ENCODE measurements at places on chromosomes 7 and 10.

DNA sequence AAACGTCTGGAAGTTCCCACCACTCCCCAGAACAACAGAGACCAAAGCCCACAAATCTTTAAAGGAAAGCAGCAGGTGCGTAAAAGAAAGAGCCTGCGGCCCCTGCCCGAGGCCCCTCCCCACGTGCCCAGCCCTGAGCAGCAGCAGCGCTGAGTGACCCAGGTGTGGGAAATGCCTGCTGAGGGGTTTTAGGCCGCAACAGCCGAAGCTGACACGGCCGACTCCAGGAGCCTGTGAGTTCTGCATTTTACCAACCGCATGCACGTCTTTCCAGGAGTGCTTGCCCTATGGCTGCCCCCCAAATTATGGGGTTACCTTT, 1.6 kb upstream of the KNDC1 start:
- no peak for DNase-seq

- DNase-seq, result no peak
These were observed 24.3 kb downstream of the FAM20C start for GRCh38 chr7:216360-217300.

- DNase-seq, result no peak
These were observed 110.3 kb upstream of the ARID5B start for GRCh38 chr10:61791216-61791615.

DNA sequence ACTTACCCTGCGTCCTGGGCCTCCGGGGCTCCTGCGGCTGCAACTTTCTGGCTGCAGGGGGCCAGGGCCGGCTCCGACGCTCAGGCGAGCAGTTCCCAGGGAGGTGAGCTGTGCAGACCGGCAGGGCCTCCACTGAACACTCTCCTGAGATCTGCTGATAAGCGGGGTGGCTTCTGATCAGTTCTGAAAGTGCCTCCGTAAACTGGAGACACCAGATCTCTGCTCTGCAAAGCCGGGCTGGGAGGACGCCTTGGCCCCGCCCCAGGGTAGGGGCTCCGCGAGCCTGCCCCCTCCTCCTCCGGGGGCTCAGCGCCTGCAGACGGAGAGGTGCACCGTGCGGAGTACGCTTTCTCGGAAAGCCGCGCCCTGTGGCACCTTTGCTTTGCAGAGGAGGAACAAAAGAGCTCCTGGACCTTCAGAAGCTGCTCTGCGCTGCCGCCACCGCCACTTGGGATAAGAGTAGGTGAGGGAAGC, 141.3 kb upstream of the VKORC1L1 start:
- peak; percentile 47 for DNase-seq

GRCh38 chr7:151568956-151569940, 49.6 kb upstream of the RHEB start:
- no peak for DNase-seq

GRCh38 chr7:128231021-128231420, 10.1 kb upstream of the LEP start:
- no peak for DNase-seq

DNA sequence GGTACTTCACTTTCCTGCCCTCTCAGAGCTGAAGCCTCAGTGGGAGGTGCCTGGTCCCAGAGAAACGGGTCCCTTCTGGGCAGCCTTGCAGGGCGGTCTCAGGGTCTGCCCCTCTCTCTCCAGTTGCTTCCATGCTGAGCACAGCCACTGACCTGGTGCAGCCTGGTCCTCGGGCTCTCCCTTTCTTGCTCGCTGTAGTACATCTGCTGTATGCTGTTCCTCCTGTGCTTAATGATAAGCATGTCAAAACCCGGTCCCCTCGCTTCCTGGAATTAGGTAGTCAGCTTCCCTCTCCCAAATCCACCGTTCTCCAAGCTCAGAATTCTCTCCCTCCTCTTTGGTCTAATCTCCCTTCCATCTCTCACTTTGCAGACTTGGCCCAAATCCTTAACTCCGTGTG, 11.0 kb upstream of the HPS1 start:
- no peak for DNase-seq

GRCh38 chr7:151125846-151126481, 39.7 kb downstream of the AGAP3 start:
- no peak for DNase-seq

GRCh38 chr7:134438946-134439345, 20.0 kb downstream of the AKR1B1 start:
- no peak for DNase-seq

DNA sequence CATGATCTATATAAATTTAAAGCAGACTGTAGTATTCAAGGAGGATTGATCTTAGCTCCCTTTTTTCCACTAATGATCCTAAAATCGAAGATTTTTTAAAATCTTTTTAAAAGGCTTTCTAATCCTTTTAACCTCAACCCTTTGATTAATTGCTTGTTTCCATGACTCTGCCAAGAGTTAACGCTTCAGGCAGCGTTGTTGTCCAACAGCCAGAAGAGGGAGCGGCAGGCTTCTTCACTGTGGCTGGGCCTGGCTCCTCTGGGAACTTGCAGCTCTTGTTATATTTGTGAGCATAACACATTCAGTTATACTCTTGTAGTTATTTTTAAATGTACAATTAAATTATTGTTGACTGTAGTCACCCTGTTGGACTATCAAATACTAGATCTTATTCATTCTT, 26.3 kb downstream of the CRCP start:
- no peak for DNase-seq

GRCh38 chr10:103850572-103850895, 4.8 kb downstream of the SH3PXD2A start:
- no peak for DNase-seq

DNA sequence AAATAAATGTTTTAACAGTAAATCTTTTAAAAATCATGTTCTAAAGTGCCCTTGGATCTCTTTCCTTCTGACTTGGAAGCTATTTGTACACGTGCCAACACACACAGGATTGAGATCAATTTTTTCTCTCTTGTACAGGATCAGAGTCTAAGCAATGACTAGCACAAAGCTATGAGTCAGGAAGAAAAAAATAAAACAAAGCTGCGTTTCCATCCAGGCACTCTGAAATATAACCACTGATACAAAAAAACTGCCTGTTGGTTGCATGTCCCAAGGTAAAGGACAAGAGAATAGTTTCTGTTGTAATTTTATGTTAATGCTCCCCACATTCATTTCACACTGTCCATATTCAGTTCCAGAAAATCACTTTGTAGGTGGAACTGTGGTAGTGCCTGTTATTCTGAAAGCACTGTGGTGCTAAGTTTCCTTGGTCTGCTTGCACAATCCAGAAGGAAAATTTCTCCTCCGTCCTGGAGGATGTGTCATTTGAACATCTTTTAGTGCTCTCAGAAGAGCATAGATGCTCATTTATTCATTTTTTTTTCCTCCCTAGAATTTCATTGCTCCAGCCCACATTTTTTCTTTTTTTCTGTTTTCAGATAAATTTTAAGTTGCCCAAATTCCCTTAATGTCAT, 113.4 kb downstream of the PLXDC2 start:
- no peak for DNase-seq

DNA sequence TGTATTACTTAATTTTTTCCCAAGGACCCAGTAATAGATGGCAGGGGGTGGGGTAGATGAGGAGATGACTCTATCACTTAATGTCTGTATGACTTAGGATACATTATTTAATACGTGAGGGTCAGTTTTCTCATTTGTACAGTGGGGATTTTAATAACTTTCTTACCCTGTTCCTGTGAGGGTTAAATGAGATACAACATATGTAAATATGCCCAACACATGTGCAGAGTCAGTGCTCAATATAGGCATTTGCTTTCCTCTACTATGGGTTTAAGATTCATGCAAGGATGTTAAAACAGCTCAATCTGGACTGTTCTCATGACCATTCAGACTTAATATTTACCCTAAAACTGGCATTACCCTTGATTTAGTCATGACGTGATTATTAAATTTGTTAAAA, 31.2 kb downstream of the ST7 start:
- DNase-seq, result no peak

DNA sequence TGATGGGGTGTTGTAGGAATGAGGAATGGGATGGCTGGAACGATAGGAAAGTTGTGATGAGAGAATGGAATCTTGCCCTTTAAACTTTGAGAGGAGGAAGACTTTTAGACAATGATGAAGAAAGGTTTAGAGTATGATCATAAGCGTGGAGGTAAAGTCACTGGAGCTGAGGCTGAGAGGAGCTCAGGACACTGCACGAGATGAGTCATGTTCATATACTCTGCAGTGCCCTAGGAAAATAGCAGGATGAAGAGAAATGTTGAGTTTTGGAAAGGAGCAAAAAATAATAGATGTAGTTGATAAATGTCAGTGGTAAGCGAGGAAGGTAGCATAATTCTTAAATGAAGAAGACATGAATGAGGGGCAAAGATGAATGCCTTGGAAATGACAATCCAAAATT, 28.3 kb upstream of the CUL1 start:
- no peak for DNase-seq
